ENCODE measurements at places on chromosomes 4 and X.
A peak's percentile ranks its signal among the peaks of the same experiment; 100 is the strongest.

GRCh38 chrX:17014216-17014615 lies 67.8 kb downstream of the REPS2 start:
- no peaks in the 10 kb centered on the region for H3K36me3 ChIP-seq
- H3K27ac ChIP-seq = no peak overlapping the region
- H3K27me3 ChIP-seq = no peaks in the 10 kb centered on the region
- DNase-seq = no peak
- no peak overlapping the region for H3K4me3 ChIP-seq
- H3K4me1 ChIP-seq = no peaks in the 10 kb centered on the region

GRCh38 chr4:17722356-17722700 lies 59.1 kb downstream of the FAM184B start:
- no peaks in the 10 kb centered on the region for H3K27me3 ChIP-seq
- no peak for DNase-seq
- H3K27ac ChIP-seq = no peak overlapping the region
- H3K4me3 ChIP-seq = no peak overlapping the region

- no peak overlapping the region for H3K27ac ChIP-seq
- no peaks in the 10 kb centered on the region for H3K27me3 ChIP-seq
- H3K4me1 ChIP-seq = no peaks in the 10 kb centered on the region
- no peak overlapping the region for H3K4me3 ChIP-seq
- no peaks in the 10 kb centered on the region for H3K36me3 ChIP-seq
- DNase-seq = no peak
Measured at GRCh38 chr4:158940271-158940670, 162.6 kb upstream of the RAPGEF2 start.

DNA sequence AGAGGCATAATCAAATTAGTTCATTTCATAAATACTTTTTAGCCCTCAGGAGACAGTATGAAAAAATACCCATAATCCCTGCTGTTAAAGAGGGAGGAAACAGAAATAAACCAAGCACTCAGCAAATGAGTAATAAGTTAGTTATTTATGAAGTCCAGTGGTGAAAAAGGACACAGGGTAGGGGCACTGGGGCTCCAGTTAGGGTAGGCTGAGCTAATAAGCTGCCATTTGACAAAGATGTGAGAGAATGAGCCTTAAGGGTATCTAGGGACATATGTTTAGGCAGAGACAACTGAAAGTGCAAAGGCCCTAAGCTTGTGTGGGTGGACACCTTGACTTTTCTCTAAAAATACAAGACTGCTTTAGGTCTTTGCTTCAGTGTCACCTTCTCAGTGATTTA lies 94.4 kb downstream of the IL15 start:
- DNase-seq = no peak
- H3K27ac ChIP-seq = no peak overlapping the region
- peaks cover 43% of the 10 kb centered on the region for H3K36me3 ChIP-seq
- H3K4me3 ChIP-seq = no peak overlapping the region

DNA sequence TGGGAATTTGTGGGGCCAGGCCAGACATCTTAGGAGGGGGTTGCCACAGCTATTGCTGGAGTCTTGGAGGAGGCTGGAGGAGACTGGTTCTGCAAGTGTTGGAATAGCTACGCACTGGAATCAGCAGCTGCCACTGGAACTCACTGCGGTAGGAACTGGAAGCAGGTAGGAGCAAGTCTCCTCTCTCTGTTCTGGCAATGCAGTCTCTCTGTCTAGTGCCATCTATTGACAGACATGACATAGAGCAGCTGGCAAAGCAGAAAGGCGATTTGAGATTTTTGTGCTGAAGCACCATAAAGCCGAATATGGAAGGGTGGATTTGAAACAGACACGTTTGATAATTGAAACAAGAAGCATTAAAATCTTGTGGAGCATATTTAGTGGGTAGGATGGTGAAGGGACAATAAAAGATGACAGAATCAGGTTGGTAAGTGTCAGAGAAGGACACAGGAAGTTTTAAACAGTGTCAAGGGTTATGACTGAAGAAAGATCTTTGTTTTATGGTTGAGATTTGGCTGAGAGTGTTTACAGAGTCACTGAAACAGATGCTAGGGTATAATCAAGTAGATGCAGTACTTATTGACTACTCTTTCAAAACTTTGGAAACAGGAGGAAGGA lies 23.5 kb upstream of the SYNPO2 start:
- no peaks in the 10 kb centered on the region for H3K27me3 ChIP-seq
- H3K4me1 ChIP-seq = peaks cover 3% of the 10 kb centered on the region
- no peaks in the 10 kb centered on the region for H3K36me3 ChIP-seq
- no peak for DNase-seq
- H3K27ac ChIP-seq = peak overlapping the region; percentile 22
- H3K4me3 ChIP-seq = no peak overlapping the region

DNA sequence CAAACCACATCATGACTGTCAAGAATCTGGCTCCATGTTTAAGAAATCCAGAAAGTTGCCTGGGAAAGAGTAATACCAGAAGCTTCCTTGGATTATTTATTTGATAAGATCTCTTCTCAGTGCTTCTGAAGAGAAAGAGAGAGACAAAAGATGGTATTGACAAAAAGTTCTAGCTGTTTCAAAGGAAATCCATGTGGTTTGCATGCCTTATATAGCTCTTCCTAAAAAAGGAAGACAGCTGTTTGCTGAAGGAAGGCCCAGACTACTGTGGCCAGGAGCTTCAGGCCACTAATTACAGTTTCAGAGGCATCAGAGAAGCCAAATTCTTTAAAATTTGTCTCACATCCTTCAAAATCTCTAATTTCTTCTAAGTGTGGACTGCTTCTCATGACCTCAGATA lies 565.2 kb upstream of the SLIT2 start:
- no peak overlapping the region for H3K27ac ChIP-seq
- DNase-seq = no peak
- H3K27me3 ChIP-seq = no peaks in the 10 kb centered on the region
- H3K4me1 ChIP-seq = peaks cover 3% of the 10 kb centered on the region
- no peak overlapping the region for H3K4me3 ChIP-seq

DNA sequence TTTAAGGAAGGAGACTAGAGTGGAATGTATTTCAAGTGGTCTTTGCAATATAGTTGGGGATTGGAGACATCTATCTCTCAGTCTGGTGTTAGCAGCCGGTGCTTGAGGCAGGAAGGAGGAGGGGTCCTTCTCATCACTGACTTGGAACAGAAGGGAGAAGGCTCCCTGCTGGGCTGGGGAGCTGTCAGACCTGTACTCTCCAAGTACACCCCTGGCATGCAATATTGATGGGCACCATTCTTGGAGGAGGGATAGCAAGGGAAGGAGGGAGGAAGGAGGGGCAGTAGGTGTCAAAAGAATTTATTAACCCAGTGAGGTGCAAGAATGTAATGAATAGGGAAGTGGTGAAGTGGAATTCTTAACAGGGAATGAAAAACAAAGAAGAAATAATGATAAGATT lies 338.8 kb downstream of the UNC5C start:
- H3K27ac ChIP-seq = no peak overlapping the region
- H3K4me3 ChIP-seq = no peak overlapping the region
- DNase-seq = no peak
- peaks cover 25% of the 10 kb centered on the region for H3K36me3 ChIP-seq

GRCh38 chrX:70455366-70456202 lies 10.9 kb downstream of the DLG3 start:
- H3K4me3 ChIP-seq = peak overlapping the region; percentile 56
- peak overlapping the region; percentile 91 for H3K27ac ChIP-seq
- H3K36me3 ChIP-seq = no peaks in the 10 kb centered on the region

DNA sequence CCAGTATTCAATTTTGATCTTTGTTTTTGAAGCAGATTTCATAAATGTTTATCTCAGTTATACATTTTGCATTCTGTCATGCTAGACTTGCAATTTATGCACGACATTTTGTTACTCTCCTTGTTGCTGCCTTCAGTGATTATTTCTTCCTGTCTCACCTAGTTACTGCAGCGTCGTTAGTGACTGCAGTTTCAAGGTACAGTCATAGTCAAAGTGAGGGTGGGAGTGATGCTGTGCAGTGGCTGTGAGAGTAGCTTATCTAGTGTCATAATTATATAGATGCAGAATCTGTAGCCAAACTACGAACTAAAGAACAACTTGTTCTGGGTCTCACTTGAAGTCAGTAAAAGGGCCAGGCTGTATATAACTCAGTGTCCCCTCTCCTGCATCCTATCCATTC lies 69.8 kb downstream of the GPR101 start:
- DNase-seq = no peak
- no peak overlapping the region for H3K27ac ChIP-seq
- H3K4me1 ChIP-seq = no peaks in the 10 kb centered on the region
- no peaks in the 10 kb centered on the region for H3K27me3 ChIP-seq
- no peak overlapping the region for H3K4me3 ChIP-seq

DNA sequence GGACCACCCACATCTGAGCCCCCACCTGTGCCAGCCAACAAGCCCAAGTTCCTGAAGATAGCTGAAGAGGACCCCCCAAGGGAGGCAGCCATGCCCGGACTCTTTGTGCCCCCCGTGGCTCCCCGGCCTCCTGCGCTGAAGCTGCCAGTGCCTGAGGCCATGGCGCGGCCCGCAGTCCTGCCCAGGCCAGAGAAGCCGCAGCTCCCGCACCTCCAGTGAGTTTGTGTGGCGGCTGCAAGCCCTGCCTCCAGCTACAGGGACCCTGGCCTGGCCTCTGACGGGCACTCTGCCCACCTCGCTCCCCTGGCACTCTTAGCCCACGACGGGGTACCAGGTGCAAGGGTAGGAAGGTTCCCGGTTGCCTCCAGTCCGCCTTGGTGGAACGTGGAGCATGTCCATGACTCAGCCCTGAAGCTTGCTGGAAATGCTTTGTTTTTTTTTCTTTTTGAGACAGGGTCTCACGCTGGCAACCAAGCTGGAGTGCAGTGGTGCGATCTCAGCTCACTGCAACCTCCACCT lies 13.7 kb upstream of the ADD1 start:
- H3K27me3 ChIP-seq = no peaks in the 10 kb centered on the region
- no peaks in the 10 kb centered on the region for H3K4me1 ChIP-seq
- no peak overlapping the region for H3K27ac ChIP-seq
- DNase-seq = peak; percentile 55
- H3K36me3 ChIP-seq = peaks cover 44% of the 10 kb centered on the region
- H3K4me3 ChIP-seq = no peak overlapping the region

- H3K36me3 ChIP-seq = no peaks in the 10 kb centered on the region
- no peaks in the 10 kb centered on the region for H3K27me3 ChIP-seq
- no peaks in the 10 kb centered on the region for H3K4me1 ChIP-seq
- H3K27ac ChIP-seq = no peak overlapping the region
- no peak overlapping the region for H3K4me3 ChIP-seq
Measured at GRCh38 chr4:84099599-84099998, 399.5 kb downstream of the NKX6-1 start.

GRCh38 chrX:27309406-27309805 lies 153.7 kb downstream of the PPP4R3C start:
- no peaks in the 10 kb centered on the region for H3K27me3 ChIP-seq
- no peak for DNase-seq
- H3K4me1 ChIP-seq = no peaks in the 10 kb centered on the region
- H3K4me3 ChIP-seq = no peak overlapping the region

- no peaks in the 10 kb centered on the region for H3K36me3 ChIP-seq
- H3K27me3 ChIP-seq = no peaks in the 10 kb centered on the region
- H3K4me1 ChIP-seq = peaks cover 21% of the 10 kb centered on the region
- H3K27ac ChIP-seq = no peak overlapping the region
- no peak overlapping the region for H3K4me3 ChIP-seq
Measured at GRCh38 chr4:113618205-113618604, 143.3 kb downstream of the CAMK2D start.

DNA sequence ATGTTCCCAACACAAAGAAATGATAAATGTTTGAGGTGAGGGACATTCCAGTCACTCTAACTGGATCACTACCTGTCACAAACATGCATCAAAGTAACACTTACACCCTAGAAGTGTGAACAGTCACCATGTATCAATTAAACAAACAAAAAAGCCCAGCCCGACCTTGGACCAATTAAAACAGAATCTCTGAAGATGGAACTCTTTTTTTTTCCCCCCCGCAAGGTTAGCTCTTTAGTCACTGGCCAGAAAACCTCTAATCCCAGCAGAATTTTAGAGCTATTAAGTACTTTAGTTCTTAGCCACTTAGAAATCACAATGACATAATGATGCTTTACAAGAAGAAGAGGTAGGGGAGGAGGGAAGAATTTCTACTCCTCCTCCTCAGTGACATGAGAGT lies 154.5 kb downstream of the PALLD start:
- H3K36me3 ChIP-seq = no peaks in the 10 kb centered on the region
- peaks cover 25% of the 10 kb centered on the region for H3K4me1 ChIP-seq
- H3K4me3 ChIP-seq = no peak overlapping the region
- no peak overlapping the region for H3K27ac ChIP-seq

DNA sequence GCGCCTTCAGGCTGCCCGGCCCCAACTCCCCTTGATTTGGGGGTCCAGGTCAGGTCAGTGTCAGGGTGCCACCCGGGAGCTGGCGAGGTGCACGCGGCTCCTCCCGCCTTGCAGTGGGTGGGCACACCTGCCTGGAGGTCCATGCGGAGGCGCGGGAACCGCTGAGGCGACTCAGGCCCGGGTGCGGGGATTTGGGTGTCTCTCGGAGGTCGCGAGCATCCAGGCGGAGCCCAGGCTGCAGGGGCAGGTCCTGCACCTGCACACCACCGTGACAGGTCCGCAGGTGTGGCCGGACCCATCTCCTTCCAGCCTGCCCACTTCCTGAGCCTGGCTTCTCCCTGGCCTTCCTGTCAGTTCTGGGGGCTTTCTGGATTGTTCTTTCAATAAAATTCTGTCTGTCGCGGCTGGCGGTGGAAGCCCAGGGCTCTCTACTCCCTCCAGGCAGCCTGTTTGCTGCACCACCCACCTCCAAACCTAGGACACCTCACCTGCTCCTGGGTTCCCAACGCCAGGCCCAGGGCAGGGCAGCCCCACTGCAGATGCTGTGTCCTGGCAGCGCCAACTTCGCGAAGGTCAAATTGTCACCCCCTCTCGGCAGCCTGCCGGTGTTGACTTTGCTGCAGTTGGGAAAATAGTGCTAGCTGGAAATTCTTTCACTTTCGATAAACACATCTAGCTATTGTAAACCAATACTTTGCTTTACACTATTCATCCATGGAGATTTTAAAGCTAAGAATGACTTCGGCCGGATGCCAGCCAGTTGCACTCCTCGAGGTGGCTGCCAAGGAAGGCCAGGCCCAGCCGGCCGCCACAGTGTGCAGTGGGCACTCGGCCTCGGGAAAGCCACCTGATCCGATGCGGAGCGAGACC lies 35.9 kb downstream of the FGFRL1 start:
- peak; percentile 76 for DNase-seq
- H3K27me3 ChIP-seq = no peaks in the 10 kb centered on the region
- peak overlapping the region; percentile 30 for H3K4me3 ChIP-seq
- H3K4me1 ChIP-seq = peaks cover 56% of the 10 kb centered on the region
- peak overlapping the region; percentile 41 for H3K27ac ChIP-seq

- peaks cover 14% of the 10 kb centered on the region for H3K4me1 ChIP-seq
- H3K27ac ChIP-seq = peak overlapping the region; percentile 86
- no peak for DNase-seq
- H3K4me3 ChIP-seq = no peak overlapping the region
- no peaks in the 10 kb centered on the region for H3K36me3 ChIP-seq
- no peaks in the 10 kb centered on the region for H3K27me3 ChIP-seq
Measured at GRCh38 chr4:99564921-99565320, 1.1 kb upstream of the TRMT10A start.

Data from tibial artery (tissue), 4 donors.